ENCODE measurements at places on chromosomes 4 and X.
A peak's percentile ranks its signal among the peaks of the same experiment; 100 is the strongest.

- DNase-seq = no peak
Measured at GRCh38 chrX:11337292-11338009, 44.2 kb downstream of the AMELX start.

- no peak for DNase-seq
Measured at GRCh38 chrX:15269120-15269519, 763 bp downstream of the ASB9 start.

- no peak for DNase-seq
Measured at GRCh38 chrX:39487969-39488330, 609.8 kb downstream of the BCOR start.

- no peak for DNase-seq
Measured at GRCh38 chr4:151150821-151151580, 51.6 kb downstream of the RPS3A start.

DNA sequence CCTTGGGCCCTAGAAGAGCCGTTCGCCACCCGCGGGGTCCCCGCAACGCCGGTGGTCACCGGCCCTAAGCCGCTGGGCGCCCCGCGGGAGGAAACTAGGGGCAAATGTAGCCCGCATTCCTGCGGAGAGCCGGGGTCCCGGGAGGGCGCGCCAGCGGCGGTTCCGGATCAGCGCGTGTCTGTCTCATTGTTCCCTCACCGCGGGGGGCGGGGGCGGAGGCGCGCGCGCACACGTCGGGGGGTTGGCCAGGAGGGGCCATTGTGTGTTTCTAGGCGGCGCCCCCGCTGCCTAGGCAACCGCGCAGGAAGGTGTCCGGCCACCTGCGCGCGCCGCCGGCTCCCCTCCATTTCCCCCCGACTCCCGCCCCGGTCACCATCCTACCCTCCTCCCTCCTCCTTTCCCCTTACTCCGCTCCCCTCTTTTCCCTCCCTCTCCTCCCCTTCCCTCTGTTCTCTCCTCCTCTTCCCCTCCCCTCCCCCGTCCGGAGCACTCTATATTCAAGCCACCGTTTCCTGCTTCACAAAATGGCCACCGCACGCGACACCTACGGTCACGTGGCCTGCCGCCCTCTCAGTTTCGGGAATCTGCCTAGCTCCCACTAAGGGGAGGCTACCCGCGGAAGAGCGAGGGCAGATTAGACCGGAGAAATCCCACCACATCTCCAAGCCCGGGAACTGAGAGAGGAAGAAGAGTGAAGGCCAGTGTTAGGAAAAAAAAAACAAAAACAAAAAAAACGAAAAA lies 789 bp upstream of the DDX3X start:
- peak; percentile 89 for DNase-seq

DNA sequence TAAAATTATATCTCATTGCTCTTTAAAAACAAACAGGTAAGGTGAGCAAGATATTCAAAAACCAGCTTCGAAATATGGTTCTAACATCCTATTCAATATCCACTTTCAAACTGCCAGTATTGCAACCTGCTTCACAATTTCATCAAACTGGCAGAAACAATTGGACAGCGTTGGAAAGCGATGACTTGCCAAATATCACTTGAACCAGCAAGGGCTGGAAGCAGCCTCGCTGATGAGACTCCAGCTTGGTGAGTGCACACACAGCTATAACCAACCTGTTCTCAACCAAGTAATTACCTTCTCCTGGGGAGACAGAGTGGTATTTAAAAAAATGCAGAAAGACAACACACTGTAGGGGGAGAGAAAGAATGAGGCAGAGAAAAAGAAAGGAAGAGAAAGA lies 155.8 kb upstream of the RAI2 start:
- DNase-seq = no peak

DNA sequence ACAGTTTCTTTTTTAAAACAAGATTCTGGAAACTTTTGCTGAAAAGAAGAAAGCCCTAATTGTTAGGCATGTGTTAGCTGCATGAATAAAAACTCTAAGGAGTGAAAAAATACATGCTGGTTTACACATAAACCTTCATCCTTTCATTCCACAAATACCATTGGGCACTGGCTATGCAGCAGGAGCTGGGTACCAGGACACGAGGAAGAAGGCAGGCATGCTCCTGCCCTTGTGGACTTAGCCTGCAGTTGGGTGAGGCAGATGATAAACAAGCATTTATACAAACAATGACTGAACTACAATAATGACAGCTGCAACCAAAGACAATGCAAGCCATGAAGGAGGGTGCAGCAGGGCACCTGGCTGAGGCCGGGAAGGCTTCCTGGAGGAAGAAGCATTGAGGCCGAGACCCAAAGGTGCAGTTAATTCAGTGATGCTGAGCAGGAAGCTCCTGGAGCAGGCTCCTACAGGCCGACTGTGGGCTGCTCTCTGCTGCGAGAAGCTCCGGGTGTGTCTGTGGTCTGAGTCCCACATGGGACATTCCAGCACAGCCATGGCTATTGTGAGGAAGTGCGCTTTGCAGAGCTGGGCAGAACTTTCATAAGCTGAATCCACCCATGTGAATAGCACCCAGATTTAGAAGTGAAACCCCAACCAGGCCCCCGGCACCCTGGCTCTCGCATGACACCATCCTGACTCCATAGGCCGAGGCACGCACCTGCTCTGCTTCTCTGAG lies 44.0 kb upstream of the MXD4 start:
- DNase-seq = no peak

- DNase-seq = no peak
Measured at GRCh38 chr4:121679267-121679666, 17.5 kb downstream of the ANXA5 start.

GRCh38 chr4:101418466-101418865 lies 71.1 kb upstream of the PPP3CA start:
- DNase-seq = no peak

GRCh38 chr4:158817562-158818296 lies 48.9 kb downstream of the FNIP2 start:
- no peak for DNase-seq

- no peak for DNase-seq
Measured at GRCh38 chr4:36609661-36610060, 328.2 kb downstream of the DTHD1 start.

- DNase-seq = no peak
Measured at GRCh38 chrX:65925005-65925404, 114.9 kb downstream of the VSIG4 start.

DNA sequence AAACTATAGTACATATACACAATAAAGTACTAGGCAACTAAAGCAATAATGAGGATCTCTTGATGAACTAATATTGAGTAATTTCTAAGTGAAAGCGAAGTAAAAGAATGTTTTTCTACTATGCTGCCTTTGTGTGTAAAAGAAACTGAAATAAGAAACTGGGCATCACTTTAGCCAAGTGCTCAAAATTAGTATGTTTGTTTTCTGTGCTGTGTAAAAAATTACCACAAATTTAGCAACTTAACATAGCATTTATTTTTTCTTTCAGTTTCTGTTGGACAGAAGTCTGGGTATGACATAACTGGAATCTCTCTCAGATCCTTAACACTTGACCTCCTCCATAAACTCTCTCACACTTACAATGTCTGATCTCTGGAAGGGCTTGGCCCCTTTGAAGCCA lies 687.1 kb upstream of the MAGEB2 start:
- DNase-seq = no peak

GRCh38 chr4:121786221-121786620 lies 14.9 kb upstream of the EXOSC9 start:
- DNase-seq = no peak

- DNase-seq = no peak
Measured at GRCh38 chr4:109211671-109212070, 90.8 kb downstream of the COL25A1 start.

DNA sequence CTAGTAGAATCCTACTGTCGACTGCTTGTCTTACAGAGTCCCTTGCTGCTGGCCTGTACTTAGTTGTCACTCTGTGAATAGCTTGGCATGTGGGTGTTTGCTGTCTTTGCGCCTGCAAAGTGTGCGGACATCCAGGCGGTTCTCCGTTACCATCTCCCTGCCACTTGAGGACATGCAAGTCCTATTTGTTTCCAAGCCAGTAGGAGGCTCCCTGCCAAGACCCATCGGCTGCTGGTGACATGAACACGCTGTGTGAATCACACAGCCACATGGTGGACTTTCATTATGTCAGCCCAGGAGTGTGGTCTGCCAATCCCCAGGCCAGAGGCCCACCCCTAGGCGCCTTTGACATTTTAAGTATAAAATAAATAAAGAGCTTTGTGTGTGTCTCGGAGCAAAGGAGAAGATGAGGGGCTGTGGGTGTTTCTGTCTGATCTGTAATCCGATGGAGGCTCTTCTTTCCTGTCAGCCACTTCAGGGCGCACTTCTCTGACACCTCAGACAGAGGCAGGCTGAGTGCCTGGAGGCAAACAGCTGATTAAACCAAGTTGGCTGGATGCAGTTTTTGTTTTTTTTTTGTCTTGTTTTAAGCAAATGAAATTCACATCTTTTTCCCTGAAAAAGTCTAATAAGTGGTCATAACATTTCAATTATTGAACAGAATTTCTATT lies 51.5 kb downstream of the ALPK1 start:
- peak; percentile 86 for DNase-seq

DNA sequence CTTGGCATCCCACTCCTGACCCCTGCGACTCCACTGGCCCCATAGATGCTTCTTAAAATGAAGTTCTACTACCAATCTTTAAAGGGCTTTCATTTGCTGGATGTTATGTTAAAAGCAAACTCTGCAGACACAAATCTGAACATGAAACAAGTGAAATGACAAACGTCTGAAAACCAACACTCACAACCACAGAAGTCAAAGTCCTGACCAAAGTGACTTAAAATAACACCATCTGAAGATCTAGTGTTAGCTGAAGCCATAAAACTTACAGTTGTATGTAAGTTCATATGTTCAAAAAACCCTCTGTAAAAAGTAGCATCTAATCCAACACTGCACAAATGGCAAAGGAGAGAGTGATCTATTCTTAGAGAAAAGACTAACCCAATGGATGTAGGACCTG lies 178.7 kb downstream of the SH3KBP1 start:
- no peak for DNase-seq

GRCh38 chr4:10107111-10108091 lies 9.2 kb downstream of the WDR1 start:
- DNase-seq = no peak

GRCh38 chr4:2354760-2355159 lies 63.7 kb downstream of the ZFYVE28 start:
- DNase-seq = no peak

DNA sequence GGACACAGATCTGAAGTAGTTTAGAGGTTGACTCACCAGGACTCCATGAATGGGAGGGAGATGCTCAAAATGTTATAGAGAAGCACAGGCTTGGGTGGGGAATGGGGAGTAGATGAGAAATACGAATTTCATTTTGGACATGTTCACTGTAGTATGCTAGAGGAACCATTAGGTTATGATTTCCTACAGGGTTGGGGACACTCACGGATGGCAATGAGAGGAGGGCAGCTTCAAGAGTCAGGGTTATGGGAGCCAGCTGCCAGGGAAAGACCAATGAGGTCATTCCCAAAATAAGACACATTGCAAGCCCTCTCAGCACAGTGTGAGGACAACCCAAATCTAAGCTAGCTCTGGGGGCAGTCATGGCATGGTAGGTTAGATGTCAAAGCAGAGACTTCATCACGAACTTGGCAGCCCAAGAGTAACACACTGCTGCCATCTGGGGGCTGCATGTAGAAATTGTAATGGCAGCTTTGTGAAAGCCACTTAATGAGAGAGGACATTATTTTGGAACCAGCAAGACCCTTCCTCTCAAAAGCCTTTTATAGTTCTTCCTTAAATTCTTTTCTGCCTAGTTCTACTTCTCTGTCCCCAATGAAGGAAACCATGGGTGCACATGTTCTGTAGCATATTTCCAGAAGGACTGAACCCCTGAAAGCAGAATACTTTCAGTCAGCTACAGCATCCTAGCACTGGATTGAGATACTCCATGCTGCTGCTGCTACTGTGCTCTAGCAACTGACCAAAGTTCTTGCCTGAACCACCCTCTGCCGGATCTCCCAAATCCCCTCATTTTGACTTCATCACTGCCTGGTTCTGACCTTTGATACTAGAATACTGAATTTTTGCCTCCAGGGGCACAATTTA lies 16.2 kb upstream of the ZCCHC12 start:
- DNase-seq = no peak

GRCh38 chr4:121485190-121485804 lies 104.5 kb upstream of the QRFPR start:
- DNase-seq = no peak

- DNase-seq = no peak
Measured at GRCh38 chr4:113534711-113535110, 226.8 kb downstream of the CAMK2D start.

DNA sequence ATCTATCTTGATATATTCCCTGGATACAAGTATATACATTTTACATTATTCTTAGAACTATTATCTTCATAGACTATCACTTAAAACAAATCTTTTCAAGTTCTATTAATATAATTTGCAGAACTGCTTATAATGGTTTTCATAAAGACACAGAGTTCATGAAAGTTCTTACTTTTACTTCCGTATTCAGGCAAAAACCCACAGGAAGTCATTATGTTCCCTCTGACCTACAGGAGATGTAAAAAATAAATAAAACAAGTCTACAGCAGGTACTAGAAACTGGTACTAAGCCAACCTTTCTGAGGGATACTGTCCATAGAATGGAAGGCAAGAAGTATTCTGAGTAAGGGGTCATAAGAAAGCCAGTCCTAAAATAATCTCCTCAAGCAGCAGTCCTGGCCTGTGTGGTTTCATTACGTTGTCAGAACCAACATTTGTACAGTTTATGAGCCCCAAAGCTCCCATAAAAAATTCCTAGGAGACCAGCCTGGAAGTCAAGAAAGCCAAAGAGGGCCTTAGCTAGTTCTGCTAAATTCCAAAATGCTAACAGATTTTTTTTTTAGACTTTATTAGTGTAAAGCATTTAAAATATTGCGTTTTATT lies 68.6 kb downstream of the CAMK2D start:
- no peak for DNase-seq

GRCh38 chr4:69527924-69528323 lies 32.2 kb upstream of the UGT2B4 start:
- no peak for DNase-seq

GRCh38 chr4:138189206-138189605 lies 52.9 kb downstream of the SLC7A11 start:
- no peak for DNase-seq

- DNase-seq = peak; percentile 53
Measured at GRCh38 chr4:16916719-16917337, 18.4 kb upstream of the LDB2 start.

DNA sequence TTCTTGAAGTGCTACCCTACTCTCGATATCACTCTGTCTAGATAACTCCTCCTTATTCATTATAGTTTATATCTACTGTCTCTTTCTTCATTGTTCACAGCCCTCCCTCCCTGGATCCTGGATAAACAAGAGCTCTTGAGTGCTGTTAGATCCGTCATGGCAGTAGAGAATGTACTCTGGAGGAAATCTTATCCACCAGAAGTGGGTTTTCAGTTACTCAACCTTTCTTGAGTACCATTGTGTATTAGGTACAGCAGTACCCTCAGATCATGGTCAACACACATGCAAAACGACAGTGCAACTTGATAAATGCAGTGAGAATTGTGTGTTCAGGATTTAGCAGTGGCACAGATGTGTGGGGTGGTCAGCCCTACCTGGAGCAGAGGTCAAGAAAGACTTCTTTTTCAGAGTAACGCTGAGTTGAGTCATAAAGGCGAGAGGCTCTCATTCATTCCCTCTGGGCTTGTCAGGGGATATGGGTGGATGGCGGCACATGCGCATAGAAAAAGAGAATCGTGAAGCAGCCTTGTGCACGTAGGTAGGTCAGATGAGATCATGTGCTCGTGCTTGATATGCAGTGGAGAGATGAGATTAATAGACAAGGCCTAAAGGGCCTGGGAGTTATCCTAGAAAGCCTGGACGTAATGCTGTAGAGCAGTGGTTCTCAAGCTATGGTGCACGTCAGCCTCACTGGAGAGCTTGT lies 89.5 kb downstream of the SNX25 start:
- DNase-seq = no peak

Measured in Right ventricle myocardium superior (tissue), 1 donor.